ENCODE measurements at places on chromosomes 5 and 9.

DNA sequence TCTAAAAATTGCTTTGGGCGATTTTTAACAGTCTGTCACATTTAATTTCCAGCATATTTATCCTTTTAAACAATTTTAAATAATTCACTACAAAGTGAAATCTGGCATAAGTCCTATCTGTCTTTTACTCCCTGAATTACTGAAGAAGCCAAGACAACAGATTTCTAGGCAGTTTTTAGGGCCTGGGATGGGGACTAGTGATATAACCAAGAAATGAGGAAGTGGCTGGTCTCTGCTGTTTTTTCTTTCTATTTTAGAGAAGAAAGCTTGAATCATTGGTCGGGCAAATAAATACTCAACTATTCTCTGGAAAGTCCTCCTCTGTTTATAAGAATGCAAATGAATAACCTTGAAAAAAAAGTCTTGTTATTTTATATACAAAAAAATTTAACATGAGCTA, 79.7 kb upstream of the SSBP2 start:
- no peaks in the 10 kb centered on the region for H3K36me3 ChIP-seq
- H3K27me3 ChIP-seq = no peaks in the 10 kb centered on the region
- no peak for DNase-seq
- H3K4me3 ChIP-seq = no peak overlapping the region

GRCh38 chr5:89199306-89199705, 316.3 kb upstream of the MEF2C start:
- no peak overlapping the region for H3K27ac ChIP-seq
- H3K4me1 ChIP-seq = no peaks in the 10 kb centered on the region
- DNase-seq = no peak
- H3K27me3 ChIP-seq = no peaks in the 10 kb centered on the region

DNA sequence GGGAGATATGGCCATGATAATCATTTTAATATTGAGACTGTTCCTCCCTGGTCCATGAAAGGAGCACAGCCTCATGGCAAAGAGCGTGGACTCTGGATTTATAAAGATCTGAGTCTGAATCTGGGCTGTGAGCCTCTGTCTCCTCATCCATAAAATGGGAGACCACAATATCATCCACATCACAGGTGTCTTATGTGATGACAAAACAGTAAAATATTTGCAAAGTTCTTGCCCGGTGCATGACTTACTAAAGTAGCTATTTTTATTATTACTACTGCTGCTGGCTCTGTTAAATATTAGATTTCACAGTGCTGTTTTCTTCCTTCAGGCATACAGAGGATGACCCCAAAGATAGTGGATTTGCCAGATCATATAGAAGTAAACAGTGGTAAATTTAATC, 74.1 kb downstream of the TEK start:
- H3K27ac ChIP-seq = no peak overlapping the region
- H3K36me3 ChIP-seq = no peaks in the 10 kb centered on the region
- peaks cover 16% of the 10 kb centered on the region for H3K4me1 ChIP-seq
- H3K4me3 ChIP-seq = no peak overlapping the region
- no peak for DNase-seq

- DNase-seq = no peak
- no peaks in the 10 kb centered on the region for H3K36me3 ChIP-seq
Observed at GRCh38 chr5:102018690-102019089, 277.4 kb downstream of the SLCO4C1 start.

GRCh38 chr5:93343570-93343969, 237.4 kb downstream of the NR2F1-AS1 start:
- H3K27ac ChIP-seq = no peak overlapping the region
- no peaks in the 10 kb centered on the region for H3K27me3 ChIP-seq
- DNase-seq = no peak
- no peak overlapping the region for H3K4me3 ChIP-seq
- no peaks in the 10 kb centered on the region for H3K36me3 ChIP-seq

DNA sequence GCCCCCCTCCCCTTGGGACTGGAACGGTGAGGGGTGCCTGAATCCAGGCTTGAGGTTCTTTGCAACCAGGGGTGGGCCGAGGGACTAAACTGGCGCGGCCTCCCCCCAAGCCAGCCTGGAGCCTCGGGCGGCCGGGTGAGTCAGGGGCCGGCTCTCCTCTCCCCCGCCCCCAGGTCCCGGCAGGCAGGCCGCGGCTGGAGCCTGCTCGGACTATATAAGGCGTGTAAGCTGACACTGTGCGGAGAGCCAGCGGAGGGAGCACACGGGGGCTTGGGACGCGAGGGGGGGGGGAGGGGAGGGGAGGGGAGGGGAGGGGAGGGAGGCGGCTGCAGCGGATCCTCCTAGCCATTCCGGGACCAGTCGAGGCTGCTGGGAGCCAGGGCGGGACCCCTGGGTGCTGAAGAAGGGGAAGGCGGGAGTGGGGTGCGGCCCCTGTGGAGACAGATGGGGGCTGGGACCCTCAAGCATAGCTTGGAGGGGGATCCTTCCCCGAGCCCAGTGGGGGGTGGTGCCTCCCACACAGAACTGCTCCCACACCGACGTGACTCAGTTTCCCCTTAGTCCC, 595 bp downstream of the PDLIM7 start:
- peak overlapping the region; percentile 85 for H3K27ac ChIP-seq
- H3K27me3 ChIP-seq = no peaks in the 10 kb centered on the region
- H3K4me3 ChIP-seq = peak overlapping the region; percentile 91
- H3K4me1 ChIP-seq = peaks cover 53% of the 10 kb centered on the region
- H3K36me3 ChIP-seq = peaks cover 3% of the 10 kb centered on the region
- DNase-seq = no peak

GRCh38 chr5:145919413-145919812, 17.0 kb upstream of the SH3RF2 start:
- H3K27me3 ChIP-seq = no peaks in the 10 kb centered on the region
- H3K36me3 ChIP-seq = no peaks in the 10 kb centered on the region
- H3K4me3 ChIP-seq = no peak overlapping the region

- H3K36me3 ChIP-seq = no peaks in the 10 kb centered on the region
- no peaks in the 10 kb centered on the region for H3K27me3 ChIP-seq
- H3K27ac ChIP-seq = no peak overlapping the region
- H3K4me3 ChIP-seq = no peak overlapping the region
- no peak for DNase-seq
Observed at GRCh38 chr5:76479281-76479680, 76.2 kb downstream of the IQGAP2 start.

DNA sequence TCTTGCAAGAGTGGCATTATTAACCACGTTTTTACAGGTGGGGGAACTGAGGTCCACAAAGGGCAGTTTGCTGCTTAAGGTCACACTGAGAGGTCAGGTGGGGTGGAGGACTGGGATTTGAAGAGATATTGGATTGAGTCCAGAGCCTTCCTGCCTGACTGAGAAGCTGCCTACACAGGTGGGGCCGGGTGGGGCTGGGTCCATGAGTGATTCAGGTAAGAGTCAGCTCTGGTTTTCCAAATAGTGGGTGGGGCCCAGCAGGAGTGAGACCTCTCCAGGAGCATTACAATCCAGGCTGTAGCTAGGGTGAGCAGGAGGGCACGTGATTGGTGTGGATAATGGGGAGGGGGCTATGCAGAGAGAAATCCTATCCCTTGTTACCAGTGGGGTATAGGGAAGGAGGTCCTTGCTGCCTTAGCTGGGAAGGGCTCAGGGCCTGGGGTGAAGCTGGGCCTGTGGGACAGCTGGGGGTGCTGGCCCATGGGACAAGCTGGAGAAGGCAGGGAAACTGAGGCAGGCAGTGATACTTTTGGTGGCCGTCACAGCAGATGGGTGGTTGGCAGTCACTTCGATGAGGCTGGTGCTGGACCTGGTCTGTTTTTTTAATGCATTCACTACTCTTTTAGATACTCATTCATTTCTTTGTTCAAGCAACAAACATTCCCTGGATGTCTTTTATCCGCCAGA, 2.9 kb upstream of the PTGS1 start:
- H3K4me3 ChIP-seq = no peak overlapping the region
- H3K4me1 ChIP-seq = peaks cover 35% of the 10 kb centered on the region
- no peaks in the 10 kb centered on the region for H3K27me3 ChIP-seq
- no peak for DNase-seq
- H3K36me3 ChIP-seq = no peaks in the 10 kb centered on the region
